NK-92 treated with Interleukin-12 subunit alpha and Interleukin-12 subunit beta, amount 100 ng/mL, for 24 hours (cell line): ENCODE measurements at places on chromosomes 7 and 10.

DNA sequence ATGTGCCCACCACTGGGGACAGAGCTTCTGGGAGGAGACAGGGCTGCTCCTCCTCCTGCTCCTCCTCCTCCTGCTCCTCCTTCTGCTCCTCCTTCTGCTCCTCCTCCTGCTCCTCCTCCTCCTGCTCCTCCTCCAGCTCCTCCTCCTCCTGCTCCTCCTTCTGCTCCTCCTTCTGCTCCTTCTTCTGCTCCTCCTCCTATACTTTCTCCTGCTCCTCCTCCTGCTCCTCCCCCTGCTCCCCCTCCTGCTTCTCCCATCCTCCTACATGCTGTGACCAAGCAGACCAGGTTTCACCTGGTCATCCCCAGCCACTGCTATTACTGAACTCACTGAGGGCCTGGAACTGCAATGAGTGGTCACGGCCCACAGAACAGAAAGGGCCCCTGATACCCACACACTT lies 154.0 kb upstream of the PPP2R2D start:
- no peak for DNase-seq

DNA sequence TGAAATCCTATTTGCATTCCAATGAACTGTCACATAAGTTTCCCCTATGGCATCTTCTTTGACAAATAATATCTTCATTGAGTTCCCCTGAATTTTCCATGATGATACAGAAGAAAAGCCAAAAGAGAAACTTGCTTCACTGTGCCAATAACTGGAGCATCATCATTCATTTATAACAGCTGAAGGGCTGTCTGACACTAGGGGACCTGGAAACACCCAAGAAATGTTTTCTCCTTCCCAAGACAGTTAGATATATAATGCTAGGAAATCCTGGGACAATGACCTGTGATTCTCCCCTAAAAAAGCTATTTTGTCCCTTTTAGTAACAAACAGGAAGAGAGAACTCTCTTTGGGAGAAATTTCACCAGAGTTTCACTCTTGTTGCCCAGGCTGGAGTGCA lies 133.6 kb downstream of the SEMA3C start:
- no peak for DNase-seq

DNA sequence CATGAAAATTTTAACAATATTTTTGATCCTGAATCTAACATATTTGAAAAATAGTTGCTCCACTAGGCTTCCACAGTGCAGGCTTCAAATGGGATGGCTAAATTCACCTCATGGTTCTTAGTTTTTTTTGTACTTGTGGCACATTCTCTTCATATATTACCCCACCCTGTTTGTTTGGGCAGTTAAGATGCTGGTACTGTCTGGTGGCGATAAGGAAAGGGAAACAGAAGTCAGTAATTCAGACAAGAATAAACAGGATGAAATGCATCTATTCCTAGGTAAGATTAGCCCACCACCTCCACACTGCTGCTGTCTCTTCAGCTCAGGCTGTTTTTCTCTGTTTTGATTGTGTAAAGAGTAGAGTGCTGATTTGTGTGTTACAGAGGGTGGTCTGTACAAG lies 44.2 kb downstream of the GLRX3 start:
- DNase-seq: no peak

DNA sequence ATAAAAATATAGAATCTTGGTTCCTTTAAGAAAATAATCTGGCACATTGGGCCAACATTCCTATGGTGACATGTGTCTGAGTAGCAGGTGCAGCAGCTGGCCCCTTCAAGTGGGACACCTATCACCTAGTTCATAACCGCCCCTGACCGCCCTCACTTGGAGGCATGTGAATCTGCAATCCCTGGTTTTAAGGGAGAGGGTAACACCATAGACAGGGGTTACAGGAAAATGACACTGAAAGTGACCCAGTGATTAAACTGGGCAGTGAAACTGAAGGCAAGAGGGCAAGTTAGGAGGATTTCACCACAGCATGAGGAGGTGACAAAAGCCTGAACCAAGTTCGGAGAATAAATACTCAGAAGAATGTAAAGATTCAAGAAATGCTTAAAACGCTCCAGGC lies 1.1 kb downstream of the RSU1 start:
- DNase-seq: no peak

DNA sequence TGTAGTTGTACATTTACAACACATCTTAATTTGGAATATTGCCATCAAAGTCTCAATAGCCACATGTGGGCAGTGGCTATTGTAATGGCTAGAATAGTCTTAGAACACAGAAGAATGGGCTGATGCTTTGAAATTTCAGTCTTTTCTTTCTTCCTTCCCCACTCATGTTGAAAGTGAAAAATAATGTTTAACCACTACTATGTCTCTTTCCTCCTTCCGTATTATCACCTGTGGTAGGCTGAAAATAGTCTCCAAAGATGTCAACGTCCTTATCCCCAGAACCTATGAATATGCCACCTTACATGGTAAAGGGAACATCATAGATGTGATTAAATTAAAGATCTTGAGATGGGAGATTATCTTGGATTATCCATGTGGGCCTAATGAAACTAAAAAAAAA lies 154.0 kb downstream of the SUGCT start:
- DNase-seq: no peak

- DNase-seq: peak; percentile 89
These were observed 31.1 kb downstream of the ADAP1 start for GRCh38 chr7:923108-924041.

DNA sequence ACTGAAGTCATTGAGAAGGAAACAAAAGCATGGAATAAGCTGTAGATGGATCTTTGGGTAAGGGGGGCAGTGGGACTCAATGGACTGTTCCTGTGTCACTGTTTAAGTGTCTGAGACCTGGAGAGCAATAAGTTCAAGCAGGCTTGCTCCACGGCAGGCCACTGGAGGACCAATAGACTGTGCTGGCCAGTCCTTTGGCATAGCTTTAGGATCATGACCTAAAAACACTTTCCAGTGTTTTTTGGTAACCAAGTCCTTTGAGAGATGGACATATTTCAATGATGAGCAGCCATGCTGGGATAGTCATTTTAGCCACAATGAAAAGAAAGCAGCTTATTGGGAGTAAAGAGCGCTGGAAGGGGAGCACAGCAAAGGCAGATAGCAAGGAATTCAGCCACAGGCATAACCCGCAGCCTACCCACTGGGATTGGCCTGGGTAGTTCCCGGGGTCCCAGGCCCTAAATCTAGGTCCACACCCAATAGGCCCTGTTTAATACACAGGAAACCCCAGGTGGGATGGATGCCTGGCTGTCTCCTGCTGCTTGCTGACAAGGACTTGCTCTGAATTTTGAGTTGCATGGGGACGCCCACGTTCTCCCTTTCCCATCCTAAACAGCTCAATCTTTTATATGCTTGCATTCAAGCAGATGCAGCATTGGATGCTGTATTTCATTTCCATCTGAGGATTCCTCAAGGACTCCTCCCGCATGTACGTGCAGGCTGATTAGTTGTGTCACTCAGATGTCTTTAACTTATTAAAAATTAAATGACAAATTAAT lies 727.2 kb downstream of the KCNMA1 start:
- DNase-seq: no peak

GRCh38 chr10:51773681-51774080 lies 74.3 kb upstream of the CSTF2T start:
- no peak for DNase-seq

DNA sequence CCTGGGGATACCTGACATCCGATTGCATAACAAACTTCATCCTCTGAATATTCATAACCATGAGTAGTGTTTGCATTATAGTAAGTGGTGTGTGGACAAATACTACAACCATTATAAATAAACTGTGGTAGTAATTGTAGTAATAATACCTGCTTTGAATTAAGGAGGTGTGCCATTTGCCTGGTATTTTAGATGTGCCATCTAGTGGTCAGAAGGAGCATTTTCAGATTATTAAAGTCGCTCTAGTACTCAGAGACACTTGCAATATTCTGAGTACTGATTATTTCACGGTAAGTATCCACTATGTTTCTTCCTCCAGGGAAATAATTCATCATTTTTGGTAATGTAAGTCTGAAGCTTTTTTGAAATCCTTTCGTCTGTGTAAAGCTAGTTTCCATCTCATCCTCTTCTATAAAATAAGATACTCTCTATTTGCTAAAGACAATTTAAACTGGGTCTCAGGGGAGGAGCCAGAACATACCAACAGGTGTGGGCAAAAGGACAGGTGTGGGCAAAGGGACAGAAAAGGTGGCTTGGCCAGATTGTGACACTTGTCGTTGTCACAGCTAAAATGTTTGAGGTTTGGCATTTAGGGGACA lies 115.3 kb upstream of the WDR11 start:
- DNase-seq: no peak

GRCh38 chr7:21028186-21028585 lies 241.5 kb upstream of the SP8 start:
- no peak for DNase-seq

DNA sequence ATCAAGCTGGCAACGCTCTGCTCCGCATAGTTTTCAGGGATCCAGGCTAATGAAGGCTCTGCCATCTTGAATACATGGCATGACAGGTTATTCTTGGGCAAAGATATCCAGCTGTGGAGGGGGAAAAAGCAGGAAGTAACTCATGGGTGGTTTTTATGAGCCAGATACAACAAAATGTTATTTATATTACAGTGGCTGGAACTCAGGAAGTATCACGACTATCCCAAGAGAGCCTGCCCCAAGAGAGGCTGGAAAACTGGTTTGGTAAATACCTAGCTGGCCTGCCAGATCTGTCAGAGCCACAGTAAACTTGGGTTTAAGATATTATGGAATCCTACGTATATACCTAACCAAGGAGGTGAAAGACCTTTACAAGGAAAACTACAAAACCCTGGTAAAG lies 462.8 kb upstream of the ANKRD30A start:
- DNase-seq: no peak

- no peak for DNase-seq
These were observed 1217.7 kb upstream of the CELF2 start for GRCh38 chr10:9800011-9800410.

DNA sequence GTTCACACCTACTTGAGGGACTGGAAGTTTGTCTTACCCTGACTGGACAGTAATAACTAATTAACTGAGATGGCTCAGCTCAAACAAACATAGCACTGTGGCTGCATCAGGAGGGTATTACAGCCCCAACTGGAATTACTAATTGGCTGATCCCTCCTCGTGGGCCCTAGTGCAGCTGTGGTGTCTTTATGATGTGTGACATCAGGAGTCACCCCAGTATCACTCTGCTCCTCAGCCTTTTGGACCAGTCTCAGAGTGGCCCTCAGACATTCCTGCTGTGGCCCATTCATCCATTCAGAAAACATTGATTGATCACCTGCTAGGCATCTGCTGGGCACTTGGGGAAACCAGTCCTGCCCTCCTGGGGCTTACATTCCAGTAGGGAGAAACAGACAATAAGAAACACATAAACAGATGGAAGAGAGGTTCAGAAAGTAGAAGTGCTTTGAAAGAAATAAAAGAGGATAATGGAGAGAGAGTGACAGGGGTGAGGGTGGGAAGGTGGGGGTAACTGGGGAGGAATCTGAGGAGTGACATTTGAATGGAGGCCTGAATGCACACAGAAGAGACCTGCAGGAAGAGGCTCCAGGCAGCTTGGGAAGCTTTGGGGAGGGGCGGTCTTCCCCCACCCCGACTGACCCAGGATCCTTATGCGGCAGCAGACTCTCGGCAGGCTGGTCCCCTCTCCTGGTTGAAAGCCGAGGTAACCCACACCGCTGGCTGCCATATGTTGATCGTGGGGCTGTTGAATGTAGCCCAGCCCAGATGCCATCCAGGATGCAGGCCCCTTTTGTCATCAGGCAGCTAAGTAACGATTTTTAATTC lies 113.1 kb downstream of the C10orf105 start:
- no peak for DNase-seq
